Activated CD4-positive, CD25-positive, alpha-beta regulatory T cell treated with anti-CD3 and anti-CD28 coated beads, Interleukin-2, amount 50 U/mL, for 16 hours (primary cell): ENCODE measurements at places on chromosomes 11 and 22.

DNA sequence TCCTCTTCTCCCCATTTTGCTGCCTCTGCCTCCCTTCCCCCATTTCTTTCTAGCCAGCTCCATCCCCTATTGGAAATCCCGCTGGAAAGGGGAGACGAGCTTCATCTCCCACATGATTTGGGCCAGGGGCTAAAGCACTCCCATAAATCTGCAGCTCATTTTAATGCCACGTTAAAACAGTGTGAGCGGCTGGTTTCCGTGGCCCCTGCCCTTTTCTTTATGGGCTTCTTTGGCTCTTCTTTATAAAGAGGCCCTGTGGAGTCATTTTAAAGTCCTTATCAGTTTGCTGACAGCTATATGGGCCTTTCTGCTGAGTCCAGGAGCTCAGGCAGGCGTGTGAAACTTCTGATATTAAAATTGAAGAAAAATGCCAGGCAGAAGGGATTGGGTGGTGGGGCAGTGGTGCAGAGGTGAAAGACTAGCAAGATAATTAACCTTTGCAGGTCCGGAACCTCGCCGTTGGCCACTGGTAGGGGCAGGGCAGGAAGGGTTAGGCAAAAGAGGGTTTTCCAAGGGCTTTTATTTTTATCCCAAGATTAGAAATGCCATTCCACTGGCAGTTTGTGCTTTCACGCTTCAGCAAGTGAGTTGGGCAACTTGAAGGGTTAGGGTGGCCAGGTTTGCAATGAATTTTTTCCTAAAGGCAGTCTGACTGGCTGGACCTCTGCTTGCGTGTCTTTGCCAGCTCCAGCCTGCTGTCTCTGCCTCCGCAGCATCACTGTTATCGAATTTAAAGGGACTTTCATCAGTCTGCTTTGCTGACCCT, 44.3 kb downstream of the EXT2 start:
- DNase-seq = no peak

GRCh38 chr11:129785383-129786111, 30.1 kb upstream of the TMEM45B start:
- no peak for DNase-seq

DNA sequence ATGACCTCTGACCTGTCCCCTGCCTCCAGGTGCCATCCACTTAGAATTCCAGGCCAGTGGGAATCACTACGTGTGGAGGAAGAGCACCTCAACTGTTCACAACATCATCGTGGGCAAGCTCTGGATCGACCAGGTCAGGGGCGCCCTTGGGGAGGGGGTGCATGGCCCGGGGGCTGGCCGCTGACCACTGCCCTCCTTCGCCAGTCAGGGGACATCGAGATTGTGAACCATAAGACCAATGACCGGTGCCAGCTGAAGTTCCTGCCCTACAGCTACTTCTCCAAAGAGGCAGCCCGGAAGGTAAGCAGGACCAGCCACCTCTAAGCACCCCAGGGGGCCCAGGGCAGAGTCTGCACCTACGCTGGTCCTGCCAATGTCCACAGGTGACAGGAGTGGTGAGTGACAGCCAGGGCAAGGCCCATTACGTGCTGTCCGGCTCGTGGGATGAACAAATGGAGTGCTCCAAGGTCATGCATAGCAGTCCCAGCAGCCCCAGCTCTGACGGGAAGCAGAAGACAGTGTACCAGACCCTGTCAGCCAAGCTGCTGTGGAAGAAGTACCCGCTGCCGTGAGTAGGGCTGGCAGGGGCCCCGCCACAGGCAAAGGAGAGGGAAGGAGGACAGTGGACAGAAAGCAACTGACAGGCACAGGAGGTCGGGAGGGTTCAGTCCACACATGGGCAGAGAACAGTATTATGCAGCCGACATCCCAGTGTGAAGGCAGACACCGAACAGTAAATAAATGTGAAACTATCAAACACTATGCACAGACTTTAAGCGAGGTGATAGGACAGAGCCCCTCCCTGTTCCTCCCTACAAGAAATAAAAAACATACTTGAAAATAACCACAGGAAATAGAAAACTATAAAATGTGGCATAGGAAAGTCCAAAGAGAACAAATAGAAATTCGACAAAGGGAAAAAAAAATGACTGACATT, 74.9 kb downstream of the MORC2 start:
- no peak for DNase-seq

GRCh38 chr11:7555052-7555699, 41.4 kb downstream of the PPFIBP2 start:
- no peak for DNase-seq

DNA sequence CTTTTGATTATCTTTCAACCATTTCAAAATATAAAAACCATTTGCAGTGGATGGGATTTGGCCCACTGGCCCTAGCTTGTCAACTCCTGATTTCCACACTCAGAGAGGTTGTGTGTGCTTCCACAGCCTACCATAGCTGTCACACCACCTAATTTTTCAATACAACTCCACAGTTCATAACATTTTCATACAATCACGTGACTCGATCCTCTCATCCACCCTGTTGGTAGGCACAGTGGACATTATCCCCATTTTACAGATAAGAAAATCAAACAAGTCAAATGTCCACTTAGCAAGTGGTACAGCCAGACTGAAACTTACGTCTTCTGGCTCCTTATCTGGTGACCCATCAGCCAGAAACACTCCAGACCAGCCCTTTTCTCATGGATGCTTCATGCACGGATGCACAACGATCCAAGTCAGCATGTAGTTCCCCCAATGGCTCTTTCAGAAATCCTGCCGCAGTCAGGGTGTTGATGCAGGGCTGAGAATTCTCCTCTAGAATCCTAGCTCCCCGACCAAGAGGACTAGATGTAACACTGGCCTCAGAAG, 88.0 kb downstream of the ABTB2 start:
- no peak for DNase-seq

DNA sequence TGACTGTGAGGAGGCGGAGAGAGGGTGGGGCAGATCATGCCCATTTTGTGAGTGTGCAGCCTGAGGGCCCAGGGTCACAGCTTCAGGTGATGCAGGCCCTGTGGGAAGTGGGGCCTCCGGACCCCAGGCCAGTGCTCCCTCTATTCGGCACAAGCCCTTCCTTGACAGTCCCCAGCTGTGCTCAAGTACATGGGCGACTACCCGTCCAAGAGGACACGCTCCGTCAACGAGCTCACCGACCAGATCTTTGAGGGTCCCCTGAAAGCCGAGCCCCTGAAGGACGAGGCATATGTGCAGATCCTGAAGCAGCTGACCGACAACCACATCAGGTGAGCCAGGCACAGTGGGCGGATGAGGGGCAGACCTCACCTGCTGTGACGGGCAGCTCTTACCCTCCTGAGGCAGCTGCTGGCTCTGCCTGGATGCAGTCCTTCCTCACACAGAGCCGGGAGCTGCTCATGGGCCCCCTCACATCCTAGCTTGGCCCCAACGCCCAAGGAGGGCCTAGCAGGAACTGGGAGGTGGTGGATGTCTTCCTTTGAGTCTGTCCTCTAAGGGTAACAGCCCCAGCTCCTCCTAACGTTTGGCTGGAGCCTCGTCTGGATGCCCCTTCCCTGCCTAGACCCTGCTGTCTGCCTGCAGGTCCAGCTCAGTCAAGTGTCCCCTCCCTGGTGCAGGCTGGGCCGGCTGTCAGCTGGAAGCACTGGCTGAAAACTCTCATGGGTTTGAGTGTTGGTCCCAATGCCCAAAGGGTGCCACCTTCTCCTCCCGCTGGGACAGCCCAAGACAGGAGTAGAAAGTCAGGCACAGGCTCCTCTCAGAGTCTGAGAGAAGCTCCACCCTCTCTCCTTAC, 76.1 kb downstream of the MYO7A start:
- no peak for DNase-seq

GRCh38 chr22:49299821-49300231, 527.8 kb downstream of the BRD1 start:
- no peak for DNase-seq

DNA sequence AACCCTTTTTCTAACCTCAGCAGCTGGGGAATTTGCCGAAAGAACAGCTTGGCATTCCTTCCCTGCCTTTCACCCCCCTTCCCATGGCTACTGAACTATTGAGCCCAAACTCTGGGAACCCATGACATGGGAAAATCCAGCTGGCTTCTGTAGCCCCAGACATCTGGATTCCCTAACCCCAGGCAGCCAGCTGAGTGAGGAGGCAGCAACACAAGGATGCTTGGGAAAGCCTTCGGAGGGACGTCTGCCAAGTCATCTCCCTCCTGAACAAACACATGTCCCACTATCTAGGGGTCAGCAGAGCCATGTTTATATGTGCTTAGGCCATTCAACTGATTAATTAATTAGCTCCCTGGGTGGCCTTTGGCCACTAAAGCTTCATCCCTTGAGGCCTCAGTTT, 21.6 kb downstream of the LRRC55 start:
- no peak for DNase-seq

DNA sequence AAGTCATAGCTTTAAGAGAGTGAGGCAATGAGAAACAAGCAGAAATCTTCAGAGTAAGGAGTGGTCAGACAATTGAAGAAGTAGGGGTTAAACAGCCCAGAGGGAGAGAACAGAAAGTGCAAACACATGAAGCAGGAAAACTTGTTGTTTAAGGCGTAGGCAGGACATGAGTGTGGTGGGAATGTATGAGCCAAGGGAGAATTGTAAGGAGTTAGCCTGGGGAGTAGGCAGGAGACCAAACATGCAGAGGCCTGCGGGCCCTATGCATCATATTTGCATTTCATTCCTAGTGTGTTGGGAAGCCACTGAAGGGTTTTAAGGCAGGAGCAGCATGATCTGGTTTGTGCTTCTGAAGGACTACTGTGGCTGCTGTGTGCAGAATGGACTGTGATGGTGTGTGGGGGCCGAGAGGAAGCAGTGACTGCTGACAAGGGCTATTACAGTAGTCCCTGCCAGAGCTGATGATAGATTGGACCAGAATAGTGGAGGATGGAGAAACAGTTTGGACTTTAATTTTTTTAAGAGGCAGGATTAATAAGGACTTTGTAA, 179.9 kb upstream of the C11orf87 start:
- no peak for DNase-seq

DNA sequence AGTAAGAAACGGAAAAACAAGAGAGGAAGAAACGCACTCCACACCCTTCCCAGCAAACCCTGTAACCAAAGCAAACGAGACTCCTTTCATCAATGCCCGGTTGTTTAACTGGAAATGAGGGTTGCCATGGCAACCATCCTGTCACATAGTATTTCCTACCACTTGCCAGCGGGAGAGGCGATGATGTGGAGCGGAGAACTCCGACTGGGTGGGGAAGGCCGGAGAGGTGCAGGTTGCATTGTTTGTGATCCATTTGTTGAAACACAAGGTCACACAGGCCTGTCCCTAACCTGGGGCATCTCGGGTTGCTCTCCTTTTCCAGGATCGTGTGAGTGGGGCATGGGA, 609.9 kb downstream of the BUD13 start:
- DNase-seq = no peak

DNA sequence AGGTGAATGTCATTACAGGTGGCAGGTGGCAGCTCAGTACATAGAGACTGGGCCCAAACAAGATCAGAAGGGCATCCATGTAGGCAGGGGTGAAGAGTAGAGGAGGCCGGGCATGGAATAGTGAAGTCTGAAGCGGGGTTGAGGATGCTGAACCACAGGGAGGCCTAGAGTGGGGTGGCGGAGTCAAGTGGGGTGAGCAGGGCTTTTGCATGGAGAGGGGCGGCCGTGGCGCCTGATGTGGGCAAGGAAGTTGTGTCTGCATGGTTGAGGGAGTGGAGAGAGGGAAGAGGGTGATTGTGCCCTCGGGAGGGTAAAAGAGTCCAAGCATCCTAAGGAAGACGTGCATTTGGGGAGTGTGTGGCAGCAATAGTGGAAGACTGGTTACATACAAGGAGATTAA, 14.4 kb downstream of the DDB2 start:
- no peak for DNase-seq

GRCh38 chr11:134466156-134466555, 54.1 kb upstream of the B3GAT1 start:
- no peak for DNase-seq

GRCh38 chr11:30853439-30853838, 267.3 kb upstream of the MPPED2 start:
- DNase-seq = no peak

- no peak for DNase-seq
These were observed 132.3 kb downstream of the MYO18B start for GRCh38 chr22:25874327-25874726.

DNA sequence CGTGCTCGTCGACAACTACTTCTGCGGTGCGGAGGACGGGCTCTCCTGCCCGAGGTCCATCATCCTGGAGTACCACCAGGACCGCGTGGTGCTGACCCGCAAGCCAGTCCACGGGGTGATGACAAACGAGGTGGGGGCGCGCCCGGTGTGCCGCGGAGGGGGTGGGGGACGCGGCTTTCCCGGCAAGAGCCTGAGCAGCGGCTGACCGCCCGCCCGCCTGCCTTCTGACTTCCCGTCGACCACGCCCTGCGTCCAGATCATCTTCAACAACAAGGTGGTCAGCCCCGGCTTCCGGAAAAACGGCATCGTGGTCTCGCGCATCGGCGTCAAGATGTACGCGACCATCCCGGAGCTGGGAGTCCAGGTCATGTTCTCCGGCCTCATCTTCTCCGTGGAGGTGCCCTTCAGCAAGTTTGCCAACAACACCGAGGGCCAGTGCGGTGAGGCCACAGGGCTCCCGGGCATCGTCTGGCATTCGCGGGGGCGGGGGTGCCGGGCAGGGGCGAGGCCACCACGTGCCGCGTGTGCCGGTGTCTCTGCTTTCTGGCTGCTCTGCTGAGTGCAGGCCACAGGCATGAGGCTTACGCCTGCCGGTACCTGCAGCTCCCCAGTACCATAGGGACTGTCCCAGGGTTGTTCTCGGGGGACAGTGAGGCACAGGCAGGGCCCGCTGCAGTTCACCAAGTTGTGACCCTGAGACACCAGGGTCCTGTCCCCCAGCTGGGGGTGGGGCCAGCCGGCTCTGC, 28.5 kb upstream of the MUC5B start:
- DNase-seq = no peak

GRCh38 chr11:45204761-45205160, 58.3 kb downstream of the PRDM11 start:
- DNase-seq = no peak

DNA sequence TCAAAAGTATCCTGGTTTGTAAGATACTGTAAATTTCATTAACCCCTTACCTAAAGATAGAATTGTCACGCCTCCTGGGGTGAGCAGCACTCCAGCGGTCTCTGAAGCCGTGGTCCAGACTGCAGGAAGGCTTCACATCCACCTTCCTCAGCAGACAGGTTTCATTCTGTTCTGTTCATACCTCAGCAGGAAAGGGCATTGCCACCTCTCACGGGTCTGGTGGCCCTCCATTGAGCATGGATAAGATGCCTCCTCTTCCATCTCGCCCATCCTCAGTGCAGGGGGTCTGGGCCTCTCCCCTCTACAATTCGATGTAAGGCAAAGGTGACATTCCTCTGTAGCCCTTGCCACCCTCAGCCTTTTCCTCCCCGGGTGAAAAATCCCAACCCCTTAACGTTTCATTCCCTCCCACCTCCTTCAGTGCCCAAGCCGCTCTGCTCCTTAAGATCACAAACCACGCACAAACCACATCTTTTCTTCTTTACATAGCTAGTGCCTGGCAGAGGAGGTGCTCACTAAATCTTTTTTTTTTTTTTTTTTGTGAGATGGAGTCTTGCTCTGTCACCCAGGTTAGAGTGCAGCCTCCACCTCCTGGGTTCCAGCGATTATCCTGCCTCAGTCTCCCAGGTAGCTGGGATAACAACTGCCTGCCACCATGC, 28.5 kb downstream of the RPUSD4 start:
- DNase-seq = no peak
